Stimulated activated CD4-positive, alpha-beta T cell treated with anti-CD3 and anti-CD28 coated beads, TNF-alpha, amount 100 ng/mL, for 48 hours (primary cell): ENCODE measurements at places on chromosomes 2 and 18.

DNA sequence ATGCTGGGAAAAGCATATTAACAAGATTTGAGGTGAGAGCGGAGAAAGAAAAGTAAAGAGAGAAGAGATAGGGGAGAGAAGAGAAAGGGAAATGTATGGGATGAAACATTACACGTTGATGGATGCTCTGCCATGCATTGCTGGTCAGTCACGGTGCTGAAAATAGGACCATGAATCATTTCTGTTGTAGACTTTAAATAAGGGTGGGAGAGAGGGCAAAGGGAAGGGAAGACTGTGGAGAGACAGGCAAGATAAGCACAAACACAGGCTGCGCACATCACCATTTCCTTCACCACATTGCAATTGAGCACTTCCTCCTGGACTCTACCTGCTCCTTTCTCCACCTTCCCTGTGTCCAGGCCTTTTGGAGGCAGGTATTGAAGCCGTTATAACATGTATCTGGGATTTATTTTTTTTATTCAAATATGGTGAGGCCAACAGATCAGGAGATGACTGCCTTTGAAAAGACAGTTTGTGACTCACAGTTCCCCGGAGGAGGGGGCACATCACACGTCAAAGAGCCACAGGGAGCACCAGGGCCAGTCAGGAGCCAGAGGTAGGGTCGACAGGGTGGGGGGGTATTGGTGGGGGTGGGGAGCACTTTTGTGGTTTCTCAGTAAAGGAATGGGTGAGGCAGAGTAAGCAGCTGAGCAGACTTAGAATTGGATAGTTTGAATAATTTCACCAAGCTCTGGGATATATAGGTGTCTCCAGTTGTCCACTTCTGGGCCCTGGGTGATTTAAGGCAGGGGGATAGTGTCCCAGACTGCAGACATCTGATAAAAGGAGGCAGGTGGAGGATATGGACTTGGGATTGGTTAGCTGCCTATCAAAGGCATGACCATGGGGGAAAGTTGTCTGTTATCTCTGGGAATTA is 372.8 kb upstream of the ST6GAL2 start:
- no peak for DNase-seq

- DNase-seq = no peak
Measured at GRCh38 chr2:105072039-105072438, 34.2 kb downstream of the MRPS9 start.

DNA sequence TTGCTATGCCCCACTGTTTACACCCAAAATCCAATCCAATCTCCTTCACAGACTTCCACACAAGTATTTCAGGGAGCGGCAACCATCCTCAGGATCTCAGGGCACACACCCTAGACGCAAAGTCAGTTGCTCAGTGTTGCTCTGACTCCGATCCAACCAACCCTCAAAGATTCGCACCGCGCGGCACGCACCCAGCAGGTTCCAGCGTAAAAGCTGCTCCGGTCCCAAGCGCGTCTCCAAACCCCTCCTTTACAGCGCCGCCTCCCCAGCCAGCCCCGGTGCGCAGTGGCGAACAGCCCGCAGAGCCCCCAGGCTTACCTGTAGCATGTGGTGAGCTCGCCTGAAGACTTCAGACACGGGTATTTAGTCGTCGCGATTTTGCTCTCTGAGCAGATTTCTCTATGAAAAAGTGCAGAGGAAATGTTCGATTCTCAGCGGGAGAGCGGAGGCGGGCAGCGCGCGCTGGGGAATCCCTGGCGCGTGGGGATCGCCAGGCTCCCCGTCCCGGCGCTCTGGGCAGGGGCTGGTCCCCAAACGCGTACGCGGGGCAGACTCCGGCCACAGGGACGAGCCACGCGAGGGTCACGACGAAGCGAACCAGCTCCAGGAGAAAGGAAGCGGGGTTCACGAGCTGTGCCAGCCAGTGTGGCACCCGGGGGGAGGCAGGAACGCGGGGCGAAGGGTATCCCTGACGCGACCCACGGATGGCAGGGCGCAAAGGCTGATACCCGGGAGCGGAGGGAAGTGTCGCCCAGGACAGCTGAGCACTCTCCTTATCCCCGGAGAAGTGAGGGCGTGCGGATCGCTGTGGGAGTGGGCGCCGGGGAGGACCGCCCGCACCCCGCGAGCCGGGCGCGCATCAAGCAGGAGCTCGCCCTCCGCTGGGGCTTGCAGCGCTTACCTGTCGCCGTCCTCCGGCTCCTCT is 650 bp downstream of the CCBE1 start:
- DNase-seq = no peak

DNA sequence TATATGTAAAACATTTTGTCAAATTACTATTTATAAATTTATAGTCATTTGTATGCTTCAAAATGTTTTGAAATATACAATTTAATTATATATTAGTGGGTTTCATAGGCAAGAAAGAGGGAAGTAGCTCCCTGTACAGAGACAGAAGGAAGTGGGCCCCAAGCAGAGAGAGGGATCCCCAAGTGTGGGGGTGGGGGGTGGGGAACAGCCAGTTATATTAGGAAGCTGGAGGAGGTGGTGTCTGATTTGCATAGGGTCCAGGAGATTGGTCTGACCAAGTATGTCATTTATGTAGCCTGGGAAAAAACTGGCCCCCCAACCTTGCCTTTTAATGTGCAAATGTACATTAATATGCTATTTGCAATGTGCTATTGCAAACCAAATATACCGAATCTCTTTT is 76.5 kb upstream of the ZSWIM2 start:
- no peak for DNase-seq

DNA sequence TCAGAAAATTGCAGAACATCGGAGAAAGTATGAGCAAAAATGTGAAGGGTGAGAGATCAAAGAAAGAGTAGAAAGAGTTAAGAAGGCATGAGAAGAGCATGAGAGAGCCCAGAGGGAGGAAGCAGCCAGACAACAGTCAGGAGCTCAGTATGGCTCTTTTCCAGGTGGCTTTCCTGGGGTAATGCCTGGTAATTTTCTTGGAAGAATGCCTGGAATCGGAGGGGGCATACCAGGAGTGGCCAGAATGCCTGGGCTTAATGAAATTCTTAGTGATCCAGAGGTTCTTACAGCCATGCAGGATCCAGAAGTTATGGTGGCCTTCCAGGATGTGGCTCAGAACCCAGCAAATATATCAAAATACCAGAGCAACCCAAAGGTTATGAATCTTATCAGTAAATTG is 271.8 kb upstream of the TFPI start:
- DNase-seq = no peak

DNA sequence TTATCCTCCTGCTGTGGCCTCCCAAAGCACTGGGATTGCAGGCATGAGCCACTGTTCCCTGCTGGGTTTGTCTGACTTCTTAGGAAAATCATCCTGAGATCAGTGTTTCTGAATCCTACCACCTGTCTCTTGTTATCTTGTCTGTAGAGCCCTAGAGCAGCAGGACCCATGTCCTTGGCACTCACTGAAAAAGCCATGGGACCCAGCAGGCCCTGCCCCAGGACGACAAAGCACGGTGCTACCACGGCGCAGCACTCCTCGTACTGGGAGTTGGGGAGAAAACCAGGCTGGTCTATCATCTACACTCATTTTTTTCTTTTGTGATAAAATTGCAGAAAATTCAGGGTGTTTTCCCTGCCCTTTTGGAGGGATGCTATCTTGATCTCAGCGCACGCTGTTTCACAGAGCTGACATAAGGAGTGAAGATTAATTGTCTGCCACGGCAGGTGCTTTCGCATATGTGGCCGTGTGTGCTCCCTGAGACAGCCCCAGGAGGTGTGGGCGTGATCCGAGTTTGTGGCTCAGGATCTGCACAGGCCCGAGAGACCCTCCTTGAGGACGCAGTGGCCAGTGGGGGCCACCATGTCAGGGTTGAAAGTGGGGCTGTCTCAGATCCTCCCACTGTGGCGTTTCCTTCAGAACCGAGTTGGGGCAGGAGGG is 179.1 kb downstream of the LDLRAD4 start:
- no peak for DNase-seq

DNA sequence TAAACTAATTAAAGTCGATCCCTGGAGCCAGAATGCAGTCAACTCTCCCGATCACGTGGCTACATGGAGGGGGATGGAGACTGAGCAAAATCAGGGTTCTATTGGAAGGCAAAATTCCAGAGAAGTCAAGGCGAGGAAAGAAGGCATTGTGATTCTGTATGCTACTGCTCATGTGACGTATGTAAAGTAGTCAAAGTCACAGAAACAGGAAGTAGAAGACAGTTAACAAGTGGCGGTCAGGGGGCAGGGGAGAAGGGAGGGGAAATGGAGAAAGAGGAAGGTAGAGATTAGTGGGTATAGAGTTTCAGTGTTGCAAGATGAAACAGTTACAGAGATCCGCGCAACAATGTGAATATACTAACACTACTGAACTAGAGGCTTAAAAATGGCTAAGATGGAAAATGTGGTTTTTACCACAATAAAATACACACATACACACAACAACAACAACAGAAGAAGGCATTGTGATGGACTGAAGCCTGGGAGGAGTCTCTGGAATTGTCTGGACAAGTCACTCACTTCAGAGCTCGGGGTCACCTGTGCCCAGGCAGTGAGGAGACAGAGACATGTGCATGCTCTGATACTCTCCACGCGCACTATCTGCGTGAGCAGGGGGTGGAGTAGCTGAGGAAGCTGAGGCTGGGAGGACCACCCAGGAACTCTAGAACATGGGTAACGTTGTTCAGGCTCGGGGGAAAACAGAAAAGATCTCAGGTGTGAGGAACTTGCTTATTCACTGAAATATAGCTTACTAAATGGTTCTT is 89.9 kb upstream of the CDCA7 start:
- DNase-seq = no peak

DNA sequence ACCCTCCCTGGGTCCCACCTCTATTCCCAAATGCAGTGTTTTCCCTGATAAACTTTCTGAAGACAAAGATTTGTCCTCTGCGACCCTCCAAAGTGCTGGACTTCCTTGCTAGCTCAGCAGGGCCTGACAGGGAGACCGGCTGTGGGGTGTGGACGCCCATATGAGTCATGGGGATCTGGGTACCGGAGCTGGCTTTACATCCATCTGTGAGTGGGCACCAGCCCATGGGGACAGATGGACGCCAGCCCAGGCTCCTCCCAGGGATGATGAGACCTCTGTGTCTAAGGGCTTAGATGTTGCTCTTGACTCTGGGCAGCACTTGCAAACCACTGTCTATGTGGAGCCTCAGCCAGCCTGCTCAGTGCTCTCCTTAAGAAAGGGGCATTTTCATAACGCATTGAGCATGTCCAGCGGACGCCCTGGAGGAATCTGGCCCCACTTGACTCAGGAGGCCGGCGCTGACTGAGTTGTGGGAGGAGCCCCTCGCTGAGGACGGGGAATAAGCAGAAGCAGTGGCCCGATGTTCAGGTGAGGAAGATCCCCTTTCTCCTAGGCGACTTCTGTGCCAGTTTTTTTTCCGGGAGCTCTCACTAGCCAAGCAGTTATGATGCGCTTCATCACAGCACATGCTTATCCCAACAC is 229.4 kb upstream of the MYT1L start:
- DNase-seq = no peak

GRCh38 chr2:202418511-202418910 is 42.4 kb downstream of the BMPR2 start:
- no peak for DNase-seq

DNA sequence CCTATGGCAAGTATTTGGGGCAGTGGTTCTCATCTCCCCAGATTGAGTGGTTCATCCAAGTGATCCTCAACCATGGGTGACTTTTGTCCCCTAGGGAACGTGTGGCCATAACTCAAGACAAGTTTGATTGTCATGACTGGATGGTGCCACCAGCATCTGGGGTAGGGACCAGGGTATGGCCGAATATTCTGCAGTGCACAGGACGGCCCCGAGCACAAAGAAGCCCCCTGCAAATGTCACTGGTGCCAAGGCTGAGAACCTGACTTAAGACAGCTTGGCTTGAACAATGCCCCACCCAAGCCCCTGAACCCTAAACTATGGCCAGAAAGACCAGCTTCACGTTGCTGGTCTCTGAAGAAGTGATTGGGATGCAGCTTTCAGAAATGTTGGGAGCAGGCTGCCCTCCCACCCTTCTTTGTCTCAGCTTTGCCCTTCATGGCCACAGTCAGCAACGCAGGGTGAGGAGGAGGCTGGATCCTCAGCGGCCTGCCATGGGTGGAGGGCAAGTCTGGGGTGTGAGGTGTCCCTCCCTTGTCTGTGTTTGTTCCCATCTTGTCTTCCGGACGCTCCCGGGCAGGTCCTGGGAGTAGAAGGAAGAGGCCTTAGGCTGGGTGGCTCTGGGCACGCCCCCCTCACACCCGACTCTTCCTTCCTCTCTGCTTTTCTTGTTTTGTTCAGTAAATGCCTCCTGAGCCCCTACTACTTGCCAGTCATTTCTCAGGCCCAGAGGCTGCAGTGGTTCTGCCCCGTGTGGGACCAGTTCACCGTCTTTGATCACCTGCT is 43.4 kb downstream of the GREB1 start:
- DNase-seq = no peak

DNA sequence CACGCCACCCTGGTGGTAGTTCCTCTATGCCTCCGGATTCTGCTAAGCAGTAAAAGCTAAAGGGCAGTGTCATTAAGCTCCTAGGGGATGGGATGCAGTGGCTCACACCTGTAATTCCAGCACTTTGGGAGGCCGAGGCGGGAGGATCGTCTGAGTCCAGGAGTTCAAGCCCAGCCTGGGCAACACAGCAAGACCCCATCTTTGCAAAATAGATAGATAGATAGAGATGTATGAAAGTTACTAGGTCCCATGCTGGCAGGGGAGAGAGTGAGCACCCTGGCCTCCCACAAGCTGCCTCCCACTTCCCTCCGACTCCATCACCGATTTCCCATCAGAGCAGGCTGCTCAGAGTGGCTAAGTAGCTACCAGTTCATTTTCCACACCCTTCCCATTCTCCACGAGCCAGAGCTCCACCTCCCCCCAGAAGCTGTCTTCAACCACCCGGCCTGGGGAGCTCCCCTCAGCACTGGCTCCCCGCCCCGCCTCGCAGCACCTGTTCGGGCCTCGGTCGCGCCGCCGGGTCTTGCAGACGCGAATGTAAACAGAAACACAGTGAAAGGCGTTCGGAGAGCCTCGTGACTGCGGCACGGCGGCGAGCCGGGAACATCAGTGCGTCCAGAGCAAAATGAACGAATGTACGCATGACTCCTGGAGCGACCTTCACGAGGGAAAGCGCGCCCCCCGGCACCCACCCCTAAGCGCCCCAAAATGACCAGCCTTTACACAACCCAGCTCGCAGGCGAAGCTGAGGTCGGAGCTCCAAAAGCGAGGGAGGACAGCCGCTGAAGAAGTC is 598 bp upstream of the CEP68 start:
- DNase-seq = peak; percentile 39

DNA sequence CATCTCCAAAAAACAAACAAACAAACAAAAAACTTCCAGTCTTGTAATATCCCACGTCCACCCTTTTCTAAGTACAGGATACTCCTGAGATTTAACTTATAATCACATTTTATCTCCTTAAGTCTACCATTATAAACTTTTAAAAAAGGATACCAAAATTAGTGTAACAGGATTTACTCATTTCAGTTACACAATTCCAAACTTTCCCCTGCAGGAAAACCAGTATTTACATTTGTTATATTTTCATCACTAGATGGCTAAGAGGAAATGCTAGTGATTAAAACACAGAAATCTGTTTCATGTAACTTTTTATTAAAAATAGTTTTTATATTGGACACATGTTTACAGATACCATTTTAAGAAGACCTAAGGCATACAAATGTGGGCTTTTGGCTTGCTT is 27.5 kb downstream of the CFAP36 start:
- DNase-seq = no peak
